ENCODE measurements at places on chromosomes 4 and X.

DNA sequence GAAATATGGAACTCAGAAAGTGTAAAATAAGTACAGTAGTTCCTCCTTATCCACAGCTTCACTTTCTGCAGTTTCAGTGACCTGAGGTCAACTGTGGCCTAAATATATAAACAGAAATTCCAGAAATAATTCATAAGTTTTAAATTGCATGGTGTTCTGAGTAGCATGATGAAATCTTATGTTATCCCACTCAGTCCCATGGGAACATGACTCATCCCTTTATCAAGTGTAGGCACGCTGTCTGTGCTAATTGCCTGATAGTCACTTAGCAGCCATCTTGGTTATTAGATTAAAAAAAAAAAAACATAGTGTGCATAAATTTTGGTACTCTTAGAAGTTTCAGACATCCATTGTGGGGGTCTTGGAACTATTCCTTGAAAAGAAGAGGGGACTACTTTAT, 983.4 kb upstream of the ADGRL3 start:
- DNase-seq: no peak

DNA sequence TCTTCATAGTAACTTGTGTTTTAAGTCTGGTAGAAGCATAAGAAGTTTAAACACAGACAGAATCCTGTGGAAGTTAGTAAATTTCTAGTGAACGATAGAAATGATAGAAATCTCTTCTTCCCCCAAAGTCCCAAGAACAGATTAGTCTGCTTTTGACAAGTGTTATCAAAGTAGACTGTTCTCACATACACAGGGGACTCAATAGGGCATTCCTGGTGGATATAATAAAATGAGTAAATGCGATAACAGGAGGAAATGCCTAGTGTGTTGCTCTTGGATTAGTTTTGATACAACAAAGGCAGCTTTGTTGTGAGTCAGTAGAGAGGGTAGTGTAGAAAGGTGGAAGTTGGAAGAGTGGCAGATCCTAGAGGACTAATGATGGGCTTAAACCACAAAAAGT, 43.5 kb downstream of the CLCN3 start:
- no peak for DNase-seq

DNA sequence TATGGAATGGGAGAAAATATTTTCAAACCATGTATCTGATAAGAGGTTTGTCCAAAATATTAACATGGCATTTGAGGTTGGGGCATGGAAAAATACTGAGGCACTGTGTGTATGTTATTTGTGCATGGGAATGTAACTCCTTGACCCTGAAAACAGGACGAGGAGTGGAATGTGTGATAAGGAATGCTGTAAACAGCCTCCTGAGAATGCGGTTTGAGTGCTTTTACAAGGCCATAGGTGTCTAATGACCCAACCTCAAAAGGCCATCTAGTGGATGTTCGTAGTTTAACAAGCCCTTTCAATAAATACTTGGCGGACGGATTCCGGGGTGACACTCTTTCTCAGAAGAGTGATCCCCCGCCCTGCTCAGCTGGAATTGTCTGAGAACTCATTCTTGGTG, 162.9 kb upstream of the USP9X start:
- DNase-seq: no peak

DNA sequence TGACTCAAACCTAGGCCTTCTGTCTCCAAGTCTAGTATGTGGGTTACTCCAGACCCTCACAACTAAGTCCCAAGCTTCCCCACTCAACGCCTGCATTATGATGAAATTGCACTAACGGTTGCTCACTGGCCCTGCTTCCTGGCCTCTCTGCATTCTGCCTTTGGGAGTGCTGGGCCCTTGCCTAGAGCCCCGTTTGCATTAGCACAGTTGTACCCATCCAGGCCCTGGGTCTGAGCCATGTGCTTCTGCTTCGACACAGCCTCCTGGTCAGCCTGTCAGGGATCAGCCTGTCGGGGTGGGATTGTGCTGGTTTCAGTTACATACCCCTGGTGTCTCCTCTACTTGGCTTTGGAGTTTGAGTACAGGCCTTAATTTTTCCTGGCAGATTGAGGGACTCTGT, 58.4 kb downstream of the DCUN1D4 start:
- DNase-seq: no peak

GRCh38 chr4:165874791-165875371, 1.8 kb downstream of the TLL1 start:
- peak; percentile 9 for DNase-seq

DNA sequence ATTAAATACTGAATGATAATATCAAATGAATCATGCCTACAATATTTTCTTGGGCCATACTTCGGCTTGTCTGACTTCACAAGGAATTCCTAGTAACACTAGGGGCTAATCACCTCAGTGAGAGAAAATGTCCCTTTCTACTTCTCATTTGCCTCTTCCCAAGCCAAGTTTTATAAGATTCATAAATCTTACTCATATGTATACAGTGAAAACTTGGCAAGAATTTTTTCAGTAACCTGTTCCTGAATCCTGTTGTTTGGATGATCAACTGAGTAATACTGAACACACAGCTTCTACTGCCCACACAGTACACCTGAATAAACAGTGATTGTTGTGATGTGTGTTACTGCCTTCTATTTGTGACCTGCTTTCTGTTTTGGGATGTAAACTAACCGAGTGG, 16.5 kb downstream of the TMPRSS11E start:
- no peak for DNase-seq

GRCh38 chrX:34563804-34564203, 93.3 kb downstream of the TMEM47 start:
- no peak for DNase-seq

DNA sequence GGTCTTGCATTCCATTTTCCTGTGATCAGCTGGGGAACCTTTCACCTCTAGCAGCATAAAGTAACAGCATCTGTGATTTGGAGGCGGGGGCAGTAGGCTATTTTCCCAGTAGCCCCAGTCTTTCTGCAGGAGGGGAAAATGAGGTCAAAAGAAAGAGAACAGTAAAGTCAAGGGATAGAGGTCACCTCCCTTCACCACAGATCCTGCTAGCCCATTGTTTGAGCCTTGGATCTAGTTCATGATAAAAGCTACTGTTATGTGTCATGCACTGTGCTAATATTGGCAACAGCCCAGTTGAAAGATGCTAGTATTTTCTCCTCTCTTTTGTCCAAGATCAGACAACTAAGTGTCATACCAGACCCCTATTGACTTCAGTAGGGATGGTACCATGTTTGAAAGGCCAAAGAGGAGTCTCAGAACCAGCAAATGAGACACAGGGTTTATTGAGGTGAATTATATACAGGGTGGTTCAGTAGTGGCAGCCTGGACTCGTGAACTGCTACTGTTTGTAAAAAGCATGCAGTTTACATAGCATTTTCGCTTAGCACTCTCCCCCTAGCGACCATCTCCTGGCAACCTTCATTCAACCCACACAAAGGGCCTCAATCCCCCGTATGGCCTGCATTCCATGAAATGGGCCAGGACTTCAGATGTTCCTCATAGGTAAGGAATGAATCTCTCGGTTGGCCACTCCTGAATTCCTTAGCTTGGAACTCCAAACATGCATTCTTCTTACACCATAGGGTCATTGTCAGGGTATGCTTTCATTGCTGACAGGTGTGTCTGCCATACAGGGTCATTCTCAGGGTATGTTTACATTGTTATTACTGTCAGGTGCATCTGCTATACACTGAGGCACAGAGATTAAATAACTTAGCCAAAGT, 170.0 kb upstream of the FRMPD4 start:
- no peak for DNase-seq

GRCh38 chrX:56802921-56803849, 74.1 kb downstream of the NBDY start:
- no peak for DNase-seq

GRCh38 chr4:53866055-53866454, 198.3 kb downstream of the CHIC2 start:
- DNase-seq: no peak

DNA sequence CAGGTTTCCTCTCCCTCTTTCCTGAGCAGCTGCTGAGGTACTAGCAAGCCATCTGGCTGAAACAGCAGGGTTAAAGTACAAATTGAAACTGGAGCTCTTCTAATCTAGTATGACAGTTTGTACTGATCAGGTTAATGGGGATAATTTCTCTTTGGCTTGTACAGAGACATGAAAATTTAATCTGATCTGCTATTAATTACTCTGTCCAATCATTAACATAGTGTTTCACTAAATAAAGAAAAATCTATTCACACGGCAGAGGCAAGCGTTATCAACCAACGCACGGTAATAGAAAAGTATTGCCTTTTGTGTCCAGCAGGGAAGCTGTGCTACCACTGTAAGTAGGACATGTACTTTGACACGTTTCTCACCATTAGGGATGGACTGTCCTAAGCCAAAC, 71.1 kb downstream of the IGSF1 start:
- DNase-seq: no peak

GRCh38 chr4:40845154-40845835, 95.5 kb downstream of the NSUN7 start:
- DNase-seq: no peak

All from NCI-H510A treated with DMSO at 0.1 percent for 48 hours (cell line).